ENCODE measurements at places on chromosomes 4 and X.

DNA sequence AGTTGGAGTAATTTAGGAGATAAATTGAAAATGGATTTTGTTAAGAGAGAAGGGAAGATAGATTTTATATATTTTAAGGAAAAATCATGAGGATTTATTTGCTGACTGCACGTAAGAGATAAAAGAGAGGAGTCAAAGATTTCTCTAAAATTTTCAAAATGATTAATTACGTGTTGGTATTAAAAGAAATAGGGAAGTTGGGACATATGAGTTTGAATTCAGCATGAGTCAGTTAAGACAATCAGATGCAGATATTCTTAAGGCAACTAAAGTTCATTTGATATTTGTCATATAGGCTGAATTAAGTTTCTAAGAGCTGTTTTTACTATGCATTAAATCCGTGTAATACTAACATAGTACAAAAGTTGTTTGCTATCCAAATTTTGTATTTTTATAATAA lies 46.9 kb downstream of the TET2 start:
- DNase-seq = no peak

- DNase-seq = no peak
These were observed 210.6 kb downstream of the COL25A1 start for GRCh38 chr4:109091727-109092409.

- DNase-seq = no peak
These were observed 8.0 kb upstream of the NEUROG2 start for GRCh38 chr4:112523764-112524505.

DNA sequence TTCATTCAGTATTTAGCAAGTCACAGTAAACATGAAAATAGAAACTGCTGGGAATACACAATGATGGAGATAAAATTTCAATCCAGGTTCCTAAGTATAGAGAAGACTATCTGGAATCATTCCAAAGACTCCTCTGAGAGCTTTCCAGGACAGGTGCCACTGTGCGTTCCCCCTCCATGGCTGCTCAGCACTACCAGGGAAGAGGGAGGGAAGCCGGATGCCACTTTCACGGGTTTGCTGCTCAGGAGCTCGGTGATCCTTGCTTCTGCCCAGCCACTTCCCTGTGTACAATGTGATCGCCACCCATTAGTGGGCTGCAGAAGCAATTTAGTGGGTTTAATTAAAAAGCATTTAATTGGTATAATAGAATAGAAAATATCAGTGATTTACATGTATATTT lies 94.5 kb downstream of the FNIP2 start:
- DNase-seq = no peak

- no peak for DNase-seq
These were observed at the start of gene NDNF for GRCh38 chr4:121072224-121073003. TSS of gene NDNF (minus strand) at chr4:121072535. CDS start at chr4:121045837, 26,698 bp downstream.

- DNase-seq = no peak
These were observed 70.3 kb upstream of the DDX60 start for GRCh38 chr4:168388890-168389289.

DNA sequence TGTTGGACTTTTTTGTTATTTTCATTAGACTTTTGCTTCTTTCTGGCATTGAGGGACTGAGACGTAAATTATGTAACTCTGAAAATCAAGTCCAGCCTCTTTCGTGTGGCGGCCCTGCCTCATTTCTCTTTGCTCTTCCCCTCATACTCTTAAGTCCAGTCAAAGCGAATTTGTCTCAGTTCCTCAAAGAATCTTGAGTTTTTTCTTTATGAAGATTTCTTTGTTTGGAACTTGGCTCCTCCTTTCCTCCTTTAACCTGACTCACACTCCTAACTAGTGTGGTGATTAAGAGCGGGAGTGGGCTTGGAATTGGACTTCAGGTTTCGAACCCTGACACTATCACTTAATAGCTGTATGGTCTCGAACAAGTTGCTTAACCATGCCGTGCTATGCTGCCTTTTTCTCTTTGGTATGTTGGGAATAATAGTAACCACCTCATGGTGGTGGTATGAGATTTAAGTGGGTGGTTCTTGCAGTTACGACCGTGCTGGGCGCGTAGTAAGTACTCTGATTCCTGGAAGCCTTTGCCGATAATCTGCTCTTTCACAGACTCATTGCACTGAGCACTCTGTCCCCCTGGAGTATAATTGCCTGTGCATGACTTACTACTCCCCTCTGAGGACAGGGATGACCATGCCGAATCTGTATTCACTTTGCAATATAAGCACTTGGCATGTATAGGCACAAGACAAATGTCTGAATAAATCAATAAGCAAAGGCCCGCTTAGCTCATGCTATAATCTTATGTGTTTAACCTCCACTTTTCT lies 19.1 kb downstream of the FNIP2 start:
- DNase-seq = no peak

- no peak for DNase-seq
These were observed 668.0 kb upstream of the LCORL start for GRCh38 chr4:18689308-18690115.

DNA sequence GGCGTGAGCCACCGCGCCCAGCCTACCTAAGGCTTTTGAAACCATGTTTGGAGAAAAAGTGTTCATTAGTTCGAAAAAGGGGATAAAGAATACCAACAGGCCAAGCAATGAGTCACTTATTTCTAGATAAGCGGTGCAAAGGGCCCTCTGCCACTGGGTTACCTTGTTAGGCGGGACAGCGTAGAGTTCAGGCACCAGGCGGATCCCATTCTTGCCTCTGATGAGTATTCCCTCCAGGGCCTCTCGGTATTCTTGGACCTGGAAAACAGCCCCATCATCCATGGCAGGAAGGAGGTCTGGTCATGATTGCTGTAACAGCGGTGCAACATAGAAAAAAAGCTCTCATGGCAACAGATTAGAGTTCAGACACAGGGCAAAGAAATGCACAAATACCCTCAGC lies 48.0 kb downstream of the PHKA2 start:
- no peak for DNase-seq

DNA sequence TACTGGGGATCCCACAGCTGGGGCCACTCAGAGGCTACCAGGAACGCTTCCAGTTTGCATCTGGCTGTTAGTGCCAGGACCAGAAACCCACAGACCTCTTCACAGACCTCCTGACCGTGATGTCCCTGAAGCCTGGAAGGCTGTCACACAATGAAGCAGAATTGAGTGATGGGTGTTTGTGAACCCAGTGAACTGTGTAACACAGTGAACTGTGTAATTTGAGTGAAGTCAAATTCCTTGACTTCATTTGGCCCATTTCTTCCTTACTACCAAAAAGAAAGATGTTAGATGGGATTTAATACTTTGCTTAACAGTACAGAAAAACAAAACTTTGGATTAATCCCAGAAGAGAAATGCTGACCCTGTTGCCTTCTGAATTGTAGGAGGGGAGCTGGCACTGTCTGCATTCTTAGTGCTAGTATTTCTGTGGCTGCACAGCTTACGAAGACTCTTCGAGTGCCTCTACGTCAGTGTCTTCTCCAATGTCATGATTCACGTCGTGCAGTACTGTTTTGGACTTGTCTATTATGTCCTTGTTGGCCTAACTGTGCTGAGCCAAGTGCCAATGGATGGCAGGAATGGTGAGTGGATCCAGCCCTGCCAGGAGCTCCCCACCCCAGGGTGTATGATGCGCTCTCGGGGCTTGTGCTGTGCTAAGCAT lies 17.8 kb downstream of the SRD5A3 start:
- no peak for DNase-seq

- no peak for DNase-seq
These were observed 8.4 kb upstream of the ELF4 start for GRCh38 chrX:130118441-130119311.

GRCh38 chr4:143377611-143378099 lies 41.0 kb downstream of the GAB1 start:
- no peak for DNase-seq

GRCh38 chrX:44822601-44823000 lies 21.2 kb upstream of the DUSP21 start:
- no peak for DNase-seq

GRCh38 chr4:15649914-15650545 lies 5.1 kb downstream of the FBXL5 start:
- DNase-seq = no peak
